SW 1271 (cell line): ENCODE measurements at places on chromosomes 5 and 9.

- no peak for DNase-seq
Measured at GRCh38 chr5:172866802-172867748, 33.0 kb downstream of the ERGIC1 start.

DNA sequence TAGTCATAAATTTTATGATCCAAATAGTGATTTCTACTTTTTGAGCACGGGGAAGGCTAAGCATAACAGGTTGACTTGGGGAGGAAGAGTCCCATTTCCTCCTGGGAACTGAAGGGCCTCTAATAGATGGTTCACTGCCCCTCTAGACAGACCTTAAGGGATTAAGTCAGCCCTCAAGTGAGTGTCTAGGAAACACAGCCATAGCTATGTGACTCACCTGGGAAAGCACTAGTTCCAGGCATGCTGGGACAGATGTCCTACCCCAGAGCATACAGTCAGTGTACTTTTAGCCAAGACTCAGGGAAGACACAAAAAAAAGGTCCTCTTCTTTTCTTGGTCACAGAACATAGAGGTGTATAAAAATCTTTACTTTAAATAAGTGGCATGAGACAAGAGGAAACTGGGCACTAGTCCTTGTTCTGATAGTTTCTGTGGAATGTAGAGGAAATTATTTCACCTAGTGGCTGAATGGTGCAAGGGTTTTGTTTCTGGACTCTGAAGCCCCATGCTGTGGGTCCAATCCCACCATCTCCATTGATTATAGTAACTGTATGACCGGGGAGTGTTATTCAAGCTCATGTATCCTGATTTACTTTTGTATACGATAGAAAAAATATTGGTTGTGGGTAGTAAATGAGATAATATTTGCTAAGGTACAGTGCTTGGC lies 86.0 kb downstream of the NREP start:
- no peak for DNase-seq

- DNase-seq = no peak
Measured at GRCh38 chr9:127779136-127779981, 893 bp upstream of the SH2D3C start.

- no peak for DNase-seq
Measured at GRCh38 chr9:13648068-13648467, 368.6 kb upstream of the MPDZ start.

GRCh38 chr9:129693741-129694140 lies 28.3 kb downstream of the PRRX2 start:
- no peak for DNase-seq

DNA sequence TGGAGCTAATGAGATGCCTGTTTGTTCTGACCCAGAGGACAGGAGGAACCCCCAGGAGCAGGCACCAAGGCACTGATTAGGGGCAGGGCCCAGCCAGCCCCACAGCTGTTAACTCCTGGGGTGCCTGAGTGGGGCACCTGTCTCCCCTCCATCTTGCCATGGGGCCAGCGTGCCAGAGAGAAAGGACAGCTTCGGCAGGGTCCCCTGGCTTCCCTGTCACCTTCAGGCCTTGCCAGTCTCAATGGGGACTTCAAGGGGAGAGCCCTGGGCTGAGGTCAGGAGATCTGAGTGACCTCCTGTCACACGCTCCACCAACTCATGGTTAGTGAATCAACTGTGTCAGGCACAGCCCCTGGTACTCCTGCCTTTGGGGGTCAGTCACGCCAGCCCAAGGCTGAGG lies 152.7 kb upstream of the MVB12B start:
- DNase-seq = no peak

- no peak for DNase-seq
Measured at GRCh38 chr5:98993512-98993911, 64.7 kb upstream of the CHD1 start.

GRCh38 chr5:142881076-142881783 lies 111.1 kb downstream of the ARHGAP26 start:
- no peak for DNase-seq

DNA sequence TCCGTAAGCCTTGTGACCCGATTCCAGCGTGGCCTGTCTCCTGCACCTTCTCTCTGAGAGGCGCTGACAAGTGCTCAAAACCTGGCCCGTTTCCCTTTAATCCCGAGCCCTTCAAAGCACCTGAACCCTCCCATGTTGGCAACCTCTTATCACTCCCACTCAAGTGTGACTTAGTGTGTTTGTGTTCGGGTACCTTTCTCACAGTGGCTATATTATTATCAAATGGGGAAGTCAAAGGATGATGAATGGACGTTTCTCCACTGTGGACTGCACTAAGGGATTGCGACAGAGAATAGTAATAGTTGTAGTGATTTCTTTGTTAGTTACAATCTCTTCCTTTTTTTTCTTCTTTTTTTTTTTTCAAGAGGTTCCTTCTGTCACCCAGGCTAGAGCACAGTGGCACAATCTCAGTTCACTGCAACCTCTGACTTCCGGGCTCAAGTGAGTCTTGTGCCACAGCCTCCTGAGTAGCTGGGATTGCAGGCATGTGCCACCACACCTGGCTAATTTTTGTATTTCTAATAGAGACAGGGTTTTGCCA lies 65.4 kb upstream of the TNFSF8 start:
- DNase-seq = no peak

DNA sequence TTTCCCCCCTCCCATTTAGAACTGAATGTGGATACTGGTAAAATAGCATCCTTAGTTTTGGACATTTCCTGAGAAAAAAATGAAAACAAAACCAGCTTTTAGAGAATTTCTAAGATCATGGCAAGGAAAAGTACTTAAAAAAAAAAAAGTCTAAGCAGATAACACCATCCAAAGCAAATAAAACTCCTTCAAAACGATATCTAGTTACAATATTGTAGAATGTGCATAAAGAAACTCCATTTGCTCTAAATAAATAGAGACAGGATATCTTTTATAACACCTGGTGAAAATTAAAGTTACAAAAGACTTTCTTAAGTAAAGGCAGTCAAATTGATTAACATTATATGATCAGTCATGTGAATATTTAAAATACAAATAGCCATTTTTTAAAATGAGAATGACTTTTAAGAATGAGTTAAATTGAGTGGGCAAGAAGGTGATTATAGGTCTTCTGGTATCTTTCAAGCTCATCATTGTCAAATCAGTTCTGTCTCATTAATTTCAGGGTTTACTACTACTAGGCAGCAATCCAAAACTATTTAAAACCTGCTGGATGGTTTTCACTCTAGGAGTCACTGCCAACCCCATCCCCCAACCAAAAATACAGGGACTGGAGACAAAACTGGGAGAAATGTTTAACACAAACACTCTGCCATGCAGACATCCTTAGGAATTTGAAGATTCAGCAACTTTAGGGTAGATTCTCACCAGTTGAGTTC lies 382.6 kb downstream of the ADGRV1 start:
- DNase-seq = no peak

- no peak for DNase-seq
Measured at GRCh38 chr9:8895106-8895860, 1095.7 kb upstream of the DMAC1 start.

DNA sequence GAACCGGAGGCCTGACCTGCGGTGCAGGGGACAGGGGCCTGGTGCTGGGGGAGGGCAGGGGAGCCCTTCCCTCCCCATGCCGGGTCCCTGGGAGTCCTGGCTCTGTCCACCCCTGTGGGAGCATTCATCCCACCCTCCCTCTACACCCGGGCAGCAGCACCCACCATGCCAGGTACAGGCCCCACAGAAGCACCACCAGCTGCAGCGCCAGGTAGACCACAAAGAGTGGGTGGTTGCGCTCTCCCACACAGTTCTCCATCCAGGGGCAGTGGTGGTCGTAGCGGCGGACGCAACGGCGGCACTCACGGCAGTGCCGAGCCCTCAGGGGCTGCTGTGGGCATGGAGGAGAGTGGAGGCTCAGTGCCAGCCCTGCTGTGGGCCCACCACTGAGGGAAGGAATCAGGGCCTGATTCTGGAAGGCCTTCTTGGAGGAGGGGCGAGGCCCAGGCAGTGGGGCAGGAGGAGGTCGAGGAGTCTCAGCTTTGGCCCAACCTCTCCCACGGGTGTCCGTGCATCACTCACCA lies 2.4 kb downstream of the ZDHHC12 start:
- no peak for DNase-seq

DNA sequence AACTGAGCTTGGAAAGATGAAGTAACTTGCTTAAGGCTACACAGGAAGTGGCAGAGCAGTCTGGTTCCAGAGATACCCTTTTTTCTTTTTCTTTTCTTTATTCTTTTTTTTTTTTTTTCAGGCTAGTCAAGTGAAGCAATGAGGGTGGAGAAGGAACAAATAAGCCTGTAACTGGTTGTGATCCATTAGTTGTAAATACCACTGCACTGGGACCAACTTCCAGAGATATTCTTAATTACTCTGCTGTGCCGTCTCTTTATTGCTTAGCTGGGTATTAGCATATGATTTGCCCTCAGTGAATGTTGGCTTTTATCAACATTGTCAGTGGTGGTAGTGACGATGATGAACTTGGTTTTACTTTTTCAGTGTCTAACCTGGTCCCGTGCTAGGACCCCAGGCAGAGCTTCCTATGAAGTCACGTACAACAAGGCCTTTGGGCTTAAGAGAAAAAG lies 26.7 kb downstream of the LNPEP start:
- DNase-seq = no peak

DNA sequence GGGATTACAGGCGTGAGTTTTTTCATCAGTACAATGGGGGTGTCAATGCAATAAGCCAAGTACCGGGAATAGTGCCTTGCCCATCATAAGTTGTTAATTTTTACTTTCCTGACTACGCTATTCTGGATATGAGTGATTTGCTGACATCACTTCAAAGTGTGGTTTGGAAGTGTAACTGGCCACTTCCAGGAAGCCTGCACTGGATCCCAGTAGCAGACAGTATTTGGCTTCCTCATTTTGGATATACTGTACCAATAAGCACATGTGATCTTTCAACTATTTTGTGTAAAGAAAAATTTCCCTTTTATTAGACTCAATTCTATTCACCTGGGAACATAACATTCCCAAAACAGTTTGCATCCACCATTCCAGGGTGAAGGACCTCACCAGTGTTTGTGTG lies 417.7 kb upstream of the KLF4 start:
- DNase-seq = no peak

GRCh38 chr5:151388960-151389359 lies 41.6 kb upstream of the SLC36A2 start:
- DNase-seq = no peak

DNA sequence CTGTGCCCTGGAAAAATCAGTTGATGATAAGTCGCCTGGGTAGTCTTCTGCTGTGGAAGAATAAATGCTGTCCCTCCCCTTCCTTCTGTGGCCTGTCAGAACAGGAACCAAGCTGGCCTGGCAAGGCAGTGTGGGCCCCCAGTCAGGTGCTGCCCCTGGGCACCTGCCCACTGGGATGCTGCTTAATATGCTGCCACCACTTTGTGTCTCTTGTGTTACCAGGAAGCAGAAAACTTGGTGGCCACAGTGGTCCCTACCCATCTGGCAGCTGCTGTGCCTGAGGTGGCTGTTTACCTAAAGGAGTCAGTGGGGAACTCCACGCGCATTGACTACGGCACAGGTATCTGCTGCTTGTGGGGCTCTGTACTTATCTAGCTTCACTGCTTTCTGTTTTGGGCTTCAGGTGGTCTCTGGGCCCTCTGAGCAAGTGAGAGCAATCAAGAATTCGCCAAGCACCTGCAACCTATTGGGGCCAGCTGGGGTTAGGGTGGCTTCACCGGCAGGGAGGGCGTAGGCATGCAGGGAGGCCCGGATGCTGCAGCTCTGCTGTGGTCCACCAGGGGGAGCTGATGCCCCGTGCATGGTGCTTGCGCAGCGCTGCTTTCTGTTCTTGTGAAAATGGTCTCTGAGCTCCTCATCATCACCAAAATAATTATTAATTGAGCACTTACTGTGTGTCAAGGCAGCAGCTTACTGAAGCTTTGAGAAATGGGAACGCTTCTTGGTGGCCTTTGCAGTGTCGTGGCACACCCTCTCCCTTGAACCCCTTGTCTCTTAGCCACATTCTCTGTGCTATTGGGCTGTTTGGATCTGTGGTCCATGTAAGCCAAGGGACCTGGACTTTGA lies 20.3 kb downstream of the PTPA start:
- no peak for DNase-seq

DNA sequence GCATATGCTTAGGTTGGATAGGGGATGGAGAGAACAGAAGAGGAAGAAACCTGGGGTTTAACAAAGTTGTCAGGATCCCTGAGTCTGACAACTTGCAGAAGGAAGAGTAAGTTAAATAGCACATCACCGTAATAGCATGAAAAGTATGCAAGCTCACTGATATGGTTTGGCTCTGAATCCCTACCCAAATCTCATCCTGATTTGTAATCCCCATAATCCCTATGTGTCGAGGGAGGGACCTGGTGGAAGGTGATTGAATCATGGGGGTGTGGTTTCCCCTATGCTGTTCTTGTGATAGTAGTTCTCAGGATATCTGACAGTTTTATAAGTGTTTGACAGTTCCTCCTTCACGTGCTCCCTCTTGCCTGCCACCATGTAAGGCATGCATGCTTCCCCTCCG lies 193.3 kb downstream of the PSAT1 start:
- DNase-seq = no peak

- no peak for DNase-seq
Measured at GRCh38 chr9:77013206-77013931, 6.1 kb upstream of the FOXB2 start.

DNA sequence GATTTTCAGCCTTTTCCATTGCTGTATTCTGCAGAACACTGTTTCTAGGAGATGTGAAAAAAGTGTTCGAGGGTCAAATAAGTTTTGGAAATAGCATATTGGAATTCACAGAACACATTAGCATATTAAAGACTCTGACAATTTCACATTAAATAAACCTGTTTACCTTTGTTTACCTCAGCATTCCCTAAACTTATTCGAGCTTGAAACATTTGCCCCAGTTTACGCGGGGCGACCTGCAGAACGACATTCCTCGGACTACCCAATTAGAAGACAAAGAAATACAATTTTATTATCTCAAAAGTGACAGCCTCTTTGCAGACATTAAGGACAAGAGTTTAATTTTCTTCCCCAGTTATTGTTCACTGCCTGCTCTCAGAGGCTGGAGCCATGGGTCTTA lies 110.3 kb upstream of the NFIB start:
- no peak for DNase-seq

GRCh38 chr9:134590240-134591081 lies 51.1 kb upstream of the COL5A1 start:
- DNase-seq = no peak

- DNase-seq = peak; percentile 48
Measured at GRCh38 chr5:14186059-14186830, 43.1 kb downstream of the TRIO start.

- DNase-seq = no peak
Measured at GRCh38 chr9:82024908-82025307, 36.3 kb downstream of the SPATA31D1 start.

DNA sequence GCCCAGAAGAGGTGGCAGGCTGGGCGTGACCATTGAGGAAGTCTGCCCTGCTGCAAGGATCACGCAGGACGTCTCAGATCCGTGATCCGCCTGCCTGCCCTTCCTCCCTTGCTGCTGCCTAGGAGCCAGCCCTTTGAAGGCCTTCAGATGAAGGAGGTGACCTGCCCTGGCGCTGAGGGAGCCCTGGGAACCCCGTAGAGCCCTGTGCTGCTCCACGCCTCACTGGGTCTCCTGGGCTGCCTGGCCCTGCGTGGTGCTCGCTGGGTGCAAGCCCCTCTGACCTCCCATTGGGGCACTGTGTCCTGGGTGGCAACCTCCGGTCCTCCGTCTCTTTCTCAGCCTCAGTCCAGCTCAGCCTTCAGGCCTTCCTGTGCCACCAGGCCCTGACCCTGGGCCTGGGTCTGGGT lies 295.3 kb upstream of the IRX4 start:
- no peak for DNase-seq

- DNase-seq = peak; percentile 26
Measured at GRCh38 chr9:6305954-6306563, 22.1 kb upstream of the TPD52L3 start.
